WTC11 (cell line): ENCODE measurements at places on chromosomes 2 and 18. TPM values are rescaled to one million over a fixed set of nuclear protein-coding genes. Genes with fewer than 3 reads are reported as not detected.
A peak's percentile ranks its signal among the peaks of the same experiment; 100 is the strongest.

The PROM2 gene
- 7.9 to 11.8 TPM (median 8.3 TPM) in 3 replicates for total RNA-seq

The SULT1C4 gene
- total RNA-seq: 4.3 to 4.9 TPM (median 4.6 TPM) in 3 replicates

The TUBA4B gene
- 0.20 TPM in 1 of 3 replicates, not detected in the others for total RNA-seq

The DYTN gene
- total RNA-seq: not detected in 3 replicates

The DYSF gene
- total RNA-seq: 14.8 to 15.5 TPM (median 15.0 TPM) in 3 replicates

The SEPTIN2 gene
- 347 to 354 TPM (median 353 TPM) in 3 replicates for total RNA-seq

DNA sequence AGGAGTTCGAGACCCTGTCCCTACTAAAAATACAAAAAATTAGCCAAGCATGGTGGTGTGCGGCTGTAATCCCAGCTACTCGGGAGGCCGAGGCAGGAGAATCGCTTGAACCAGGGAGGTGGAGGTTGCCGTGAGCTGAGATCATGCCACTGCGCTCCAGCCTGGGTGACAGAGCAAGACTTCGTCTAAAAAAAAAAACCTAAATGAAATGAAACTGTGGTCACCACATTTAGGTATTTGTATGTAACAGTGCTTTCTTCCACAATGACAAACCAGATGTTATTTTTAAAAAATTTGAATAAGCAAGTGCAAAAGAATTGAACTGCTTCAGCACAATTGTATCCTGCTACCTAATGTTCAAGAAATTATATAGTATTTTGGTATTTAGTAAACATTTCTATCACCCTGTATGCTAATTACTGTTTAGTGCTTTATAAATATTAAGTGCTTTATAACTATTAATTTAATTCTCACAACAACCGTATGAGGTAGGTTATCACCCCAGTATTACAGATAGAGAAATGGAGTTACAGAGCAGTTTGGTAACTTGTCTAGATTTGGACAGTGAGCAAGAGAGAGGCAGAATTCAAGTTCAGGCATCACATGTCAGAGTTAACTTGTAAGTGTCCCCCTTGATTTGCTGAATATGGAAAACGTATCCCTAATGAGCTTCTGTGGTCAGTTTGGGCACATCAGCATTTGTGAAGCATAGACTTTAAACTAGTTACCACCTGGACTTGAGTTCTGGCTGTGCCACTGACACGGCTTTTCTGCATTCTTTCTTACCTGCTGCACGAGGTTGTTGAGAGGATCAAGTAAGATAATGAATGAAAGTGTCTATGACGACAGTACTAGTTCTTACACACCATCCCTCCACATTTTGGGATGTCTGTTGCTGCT, 14.4 kb downstream of the PHLPP1 start:
- no peak for DNase-seq
- H3K36me3 ChIP-seq: peaks cover 24% of the 10 kb centered on the region
- H3K27me3 ChIP-seq: no peaks in the 10 kb centered on the region
- peaks cover 56% of the 10 kb centered on the region for H3K4me1 ChIP-seq
- peak overlapping the region; percentile 75; the same call in 1 of the 2 replicates for H3K27ac ChIP-seq

DNA sequence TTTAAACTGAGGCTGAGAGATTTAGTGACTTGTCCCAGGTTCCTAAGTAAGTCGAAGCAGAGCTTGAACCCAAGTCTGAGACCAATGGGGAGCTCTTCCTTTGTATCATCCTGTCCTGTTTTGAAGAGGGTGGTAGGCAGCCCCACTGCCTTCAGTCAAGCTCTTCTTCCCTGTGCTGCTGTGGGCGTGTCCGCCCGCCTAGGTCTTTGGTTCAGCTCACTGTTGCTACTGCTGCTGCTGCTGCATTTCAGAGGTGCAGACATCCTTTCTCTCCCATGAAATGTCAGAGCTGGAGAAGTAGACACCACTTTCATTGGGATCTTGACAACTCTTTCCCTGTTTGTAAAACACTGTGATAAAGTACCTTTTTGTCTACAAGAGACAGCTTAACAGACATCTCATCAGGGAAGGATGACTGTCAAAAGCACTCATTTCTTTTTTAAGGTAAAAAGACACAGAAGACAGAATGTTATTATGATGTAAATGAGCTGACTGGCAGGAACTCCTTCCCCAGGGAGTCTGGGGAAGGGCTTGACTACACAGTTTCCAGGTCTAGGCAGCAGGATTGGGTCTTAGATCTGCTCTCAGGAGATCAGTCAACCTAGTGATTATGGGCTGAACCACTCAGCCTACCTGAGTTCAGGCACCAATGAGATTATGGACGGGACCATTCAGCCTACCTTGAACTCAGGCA, 91.7 kb upstream of the TRIB2 start:
- 0 out of 2 replicates have a peak, but pooled peaks cover 3% of the 10 kb centered on the region for H3K27me3 ChIP-seq
- DNase-seq: peak; percentile 57
- H3K27ac ChIP-seq: peak overlapping the region; percentile 73
- peaks cover 21% of the 10 kb centered on the region for H3K36me3 ChIP-seq
- H3K4me1 ChIP-seq: peaks cover 52% of the 10 kb centered on the region
- H3K4me3 ChIP-seq: peak overlapping the region; percentile 17; the same call in 1 of the 2 replicates

GRCh38 chr2:111898703-111899514, 502 bp downstream of the MERTK start:
- H3K27me3 ChIP-seq: peaks cover 30% of the 10 kb centered on the region
- H3K4me1 ChIP-seq: peaks cover 39% of the 10 kb centered on the region
- no peaks in the 10 kb centered on the region for H3K36me3 ChIP-seq

DNA sequence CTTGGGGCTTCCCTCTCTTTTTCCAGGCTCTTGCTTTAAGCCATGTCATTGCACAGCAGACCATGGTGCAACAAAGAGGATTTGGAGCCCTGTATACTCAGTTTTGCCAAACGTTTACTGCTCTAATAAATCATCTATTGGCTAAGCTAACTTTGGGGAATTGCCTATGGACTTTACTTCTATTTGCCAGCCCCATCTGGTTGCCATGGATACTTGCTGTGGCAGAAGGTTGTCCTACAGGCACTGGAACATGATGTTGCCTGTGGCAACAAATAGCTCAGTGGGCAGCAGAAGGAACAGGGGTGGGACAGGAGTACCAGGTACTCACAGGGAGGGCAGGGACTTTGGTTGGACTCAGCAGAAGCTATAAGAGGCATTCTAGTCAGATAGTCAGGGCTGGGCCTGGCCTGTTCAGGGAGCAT, 129.7 kb downstream of the CCDC85A start:
- no peak overlapping the region for H3K4me3 ChIP-seq
- no peak for DNase-seq
- H3K27me3 ChIP-seq: no peaks in the 10 kb centered on the region
- H3K36me3 ChIP-seq: no peaks in the 10 kb centered on the region

GRCh38 chr2:66721776-66722175, 286.9 kb downstream of the MEIS1 start:
- DNase-seq: no peak
- no peaks in the 10 kb centered on the region for H3K36me3 ChIP-seq
- no peak overlapping the region for H3K27ac ChIP-seq
- H3K4me1 ChIP-seq: peaks cover 17% of the 10 kb centered on the region

DNA sequence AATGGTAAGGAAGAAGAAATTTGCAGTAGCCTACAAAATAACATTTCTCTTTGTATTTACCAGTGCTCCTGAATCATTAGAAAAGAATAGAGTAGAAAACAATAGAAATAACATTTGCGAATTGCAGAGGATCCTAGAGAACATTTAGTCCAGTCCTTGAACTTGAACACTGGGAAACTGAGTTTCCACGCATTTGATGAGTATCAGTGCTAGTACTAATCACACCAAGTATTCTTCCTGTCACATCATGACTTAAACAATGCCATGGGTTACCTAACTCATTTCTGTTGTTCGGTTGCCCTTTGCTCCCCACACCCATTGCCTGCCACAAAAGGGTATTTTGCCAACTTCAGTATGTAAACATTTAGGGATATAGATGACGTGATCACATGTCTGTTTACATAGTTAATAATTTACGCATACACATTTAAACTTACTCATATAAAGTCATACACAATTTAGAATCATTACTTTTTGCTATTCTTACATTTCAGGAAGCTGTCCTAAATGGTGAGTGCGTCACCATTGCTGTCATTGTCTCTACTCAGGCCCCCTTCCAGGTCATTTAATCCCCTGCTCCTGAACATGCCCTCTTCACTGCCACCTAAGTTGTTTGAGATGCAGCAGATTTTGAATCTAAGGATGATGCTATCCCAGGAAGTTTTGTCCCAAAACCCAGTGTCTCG, 42.3 kb downstream of the CRIM1 start:
- H3K4me1 ChIP-seq: peaks cover 19% of the 10 kb centered on the region
- H3K4me3 ChIP-seq: no peak overlapping the region
- no peaks in the 10 kb centered on the region for H3K36me3 ChIP-seq

GRCh38 chr18:78891185-78891762, 88.3 kb upstream of the SALL3 start:
- no peak overlapping the region for H3K4me3 ChIP-seq
- H3K27me3 ChIP-seq: peaks cover 3% of the 10 kb centered on the region
- peaks cover 48% of the 10 kb centered on the region for H3K36me3 ChIP-seq
- H3K27ac ChIP-seq: no peak overlapping the region
- no peak for DNase-seq

DNA sequence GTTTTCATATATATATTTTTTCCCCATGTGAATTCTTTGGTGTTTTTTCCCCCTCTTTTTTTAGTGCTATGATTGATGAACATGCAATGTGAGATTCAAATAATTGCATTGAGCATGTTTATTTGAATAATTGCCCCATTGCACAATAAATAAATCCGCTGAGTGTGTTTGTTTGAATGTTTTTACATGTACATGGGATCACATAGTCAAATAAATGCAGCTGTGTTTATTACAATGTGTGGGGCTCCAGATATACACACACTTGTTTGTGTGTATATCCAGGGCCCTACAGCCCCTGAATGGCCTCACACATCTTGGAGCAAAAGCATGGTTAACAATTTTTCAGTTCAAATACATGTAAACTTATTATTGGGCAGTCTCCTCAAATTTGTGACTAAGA, 134.5 kb downstream of the ZEB2 start:
- H3K27me3 ChIP-seq: no peaks in the 10 kb centered on the region; the same call in none of the 2 replicates
- H3K27ac ChIP-seq: no peak overlapping the region
- H3K4me1 ChIP-seq: peaks cover 2% of the 10 kb centered on the region; the same call in 1 of the 2 replicates
- no peak for DNase-seq
- no peak overlapping the region for H3K4me3 ChIP-seq
- no peaks in the 10 kb centered on the region for H3K36me3 ChIP-seq

- DNase-seq: peak; percentile 57
- H3K4me1 ChIP-seq: peaks cover 44% of the 10 kb centered on the region
- H3K4me3 ChIP-seq: no peak overlapping the region
- H3K27ac ChIP-seq: peak overlapping the region; percentile 64; the same call in 1 of the 2 replicates
- H3K27me3 ChIP-seq: peaks cover 4% of the 10 kb centered on the region
Observed at GRCh38 chr2:47653902-47654789, 128.8 kb upstream of the MSH6 start.

DNA sequence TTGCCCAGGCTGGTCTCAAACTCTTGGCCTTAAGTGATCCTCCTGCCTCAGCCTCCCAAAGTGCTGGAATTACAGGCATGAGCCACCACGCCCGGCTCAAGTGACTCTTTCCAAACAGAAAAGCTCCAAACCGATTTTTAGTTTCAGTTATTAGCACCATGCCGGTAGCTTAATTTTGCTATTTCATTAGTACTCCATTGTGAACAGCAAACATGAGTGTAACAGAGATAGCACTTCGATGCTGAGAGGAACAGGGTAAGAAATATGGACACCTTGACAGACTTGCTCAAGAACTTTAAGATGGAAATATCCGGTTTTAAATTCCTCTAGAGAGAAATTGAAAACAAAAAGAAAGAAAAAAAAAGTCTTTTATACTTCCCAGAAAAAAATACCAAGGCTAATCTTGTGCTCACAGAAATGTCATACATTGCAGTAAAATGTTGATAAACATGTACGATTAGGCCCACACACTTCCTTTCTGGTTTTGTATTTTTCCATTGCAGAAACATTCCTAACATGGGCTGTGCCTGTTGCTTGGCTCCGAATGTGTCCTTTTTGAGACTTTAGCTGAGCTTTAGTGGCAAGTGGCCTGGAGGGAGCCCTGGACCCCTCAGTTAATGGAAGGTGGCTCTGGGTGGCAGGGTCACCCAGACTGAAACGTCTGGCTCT, 18.3 kb downstream of the FHL2 start:
- H3K36me3 ChIP-seq: peaks cover 12% of the 10 kb centered on the region; the same call in 1 of the 2 replicates
- H3K4me1 ChIP-seq: no peaks in the 10 kb centered on the region
- H3K27me3 ChIP-seq: no peaks in the 10 kb centered on the region
- no peak overlapping the region for H3K27ac ChIP-seq
- H3K4me3 ChIP-seq: no peak overlapping the region
- DNase-seq: no peak

DNA sequence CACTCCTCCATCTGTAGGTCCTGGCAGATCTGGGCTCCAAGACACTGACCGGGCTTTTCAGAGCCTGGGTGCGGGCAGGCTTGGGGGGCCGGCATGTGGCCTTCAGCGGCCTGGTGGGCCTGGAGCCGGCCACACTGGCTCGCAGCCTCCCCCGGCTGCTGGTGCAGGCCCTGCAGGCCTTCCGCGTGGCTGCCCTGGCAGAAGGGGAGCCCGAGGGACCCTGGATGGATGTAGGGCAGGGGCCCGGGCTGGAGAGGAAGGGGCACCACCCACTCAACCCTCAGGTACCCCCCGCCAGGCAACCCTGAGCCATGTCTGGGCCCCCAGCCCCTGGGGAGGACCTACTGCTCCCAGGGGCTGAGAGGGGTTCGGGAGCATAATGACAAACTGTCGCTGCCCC, 761 bp upstream of the CHRND start:
- H3K27me3 ChIP-seq: peaks cover 51% of the 10 kb centered on the region
- H3K4me1 ChIP-seq: peaks cover 7% of the 10 kb centered on the region; the same call in 1 of the 2 replicates
- H3K27ac ChIP-seq: no peak overlapping the region
- DNase-seq: no peak

GRCh38 chr18:67276638-67277037, 239.9 kb downstream of the DSEL start:
- no peak for DNase-seq
- H3K4me3 ChIP-seq: no peak overlapping the region
- H3K4me1 ChIP-seq: no peaks in the 10 kb centered on the region
- no peaks in the 10 kb centered on the region for H3K36me3 ChIP-seq
- no peak overlapping the region for H3K27ac ChIP-seq
- no peaks in the 10 kb centered on the region for H3K27me3 ChIP-seq

DNA sequence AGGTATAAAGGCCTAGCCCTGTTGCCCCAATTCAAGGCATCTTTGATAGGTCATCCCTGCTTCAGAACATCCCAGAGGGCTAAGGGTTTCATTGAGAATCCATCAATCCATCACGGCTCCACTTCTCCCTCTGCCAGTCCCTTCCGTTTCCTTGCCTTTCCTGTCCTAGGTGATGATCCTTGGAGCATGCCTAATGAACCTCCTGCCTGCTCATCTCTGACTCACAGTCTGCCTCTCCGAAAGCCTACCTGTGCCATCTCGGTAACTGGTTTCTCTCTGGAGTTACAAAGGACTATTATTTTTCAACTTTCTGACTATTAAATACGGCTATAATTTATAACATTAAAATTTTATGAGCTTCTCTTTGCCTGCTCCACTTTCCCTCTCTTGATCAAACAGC, 36.7 kb upstream of the OSBPL6 start:
- H3K4me3 ChIP-seq: no peak overlapping the region
- H3K36me3 ChIP-seq: peaks cover 8% of the 10 kb centered on the region
- peaks cover 3% of the 10 kb centered on the region; the same call in 1 of the 2 replicates for H3K27me3 ChIP-seq
- no peak for DNase-seq
- no peaks in the 10 kb centered on the region for H3K4me1 ChIP-seq
